ENCODE measurements at places on chromosomes 6 and 20. TPM values are rescaled to one million over a fixed set of nuclear protein-coding genes. Genes with fewer than 3 reads are reported as not detected.

SLC35D3 gene
- total RNA-seq = not detected

C6orf58 gene
- not detected for total RNA-seq

PACSIN1 gene
- total RNA-seq = not detected

CST2 gene
- not detected for total RNA-seq

SLC35F1 gene
- not detected for total RNA-seq

PPP1R16B gene
- not detected for total RNA-seq

DNPH1 gene
- 222 TPM for total RNA-seq

RNF144B gene
- 16.9 TPM for total RNA-seq

MPIG6B gene
- not detected for total RNA-seq

NRSN1 gene
- total RNA-seq = not detected

ADGRF1 gene
- 12.9 TPM for total RNA-seq

SEMG1 gene
- not detected for total RNA-seq

PTK6 gene
- total RNA-seq = 16.7 TPM

TSHZ2 gene
- total RNA-seq = 4.2 TPM
